ENCODE measurements at places on chromosomes 6 and 20.
A peak's percentile ranks its signal among the peaks of the same experiment; 100 is the strongest.

GRCh38 chr20:62151225-62151624, 7.7 kb downstream of the SS18L1 start:
- no peak for DNase-seq

DNA sequence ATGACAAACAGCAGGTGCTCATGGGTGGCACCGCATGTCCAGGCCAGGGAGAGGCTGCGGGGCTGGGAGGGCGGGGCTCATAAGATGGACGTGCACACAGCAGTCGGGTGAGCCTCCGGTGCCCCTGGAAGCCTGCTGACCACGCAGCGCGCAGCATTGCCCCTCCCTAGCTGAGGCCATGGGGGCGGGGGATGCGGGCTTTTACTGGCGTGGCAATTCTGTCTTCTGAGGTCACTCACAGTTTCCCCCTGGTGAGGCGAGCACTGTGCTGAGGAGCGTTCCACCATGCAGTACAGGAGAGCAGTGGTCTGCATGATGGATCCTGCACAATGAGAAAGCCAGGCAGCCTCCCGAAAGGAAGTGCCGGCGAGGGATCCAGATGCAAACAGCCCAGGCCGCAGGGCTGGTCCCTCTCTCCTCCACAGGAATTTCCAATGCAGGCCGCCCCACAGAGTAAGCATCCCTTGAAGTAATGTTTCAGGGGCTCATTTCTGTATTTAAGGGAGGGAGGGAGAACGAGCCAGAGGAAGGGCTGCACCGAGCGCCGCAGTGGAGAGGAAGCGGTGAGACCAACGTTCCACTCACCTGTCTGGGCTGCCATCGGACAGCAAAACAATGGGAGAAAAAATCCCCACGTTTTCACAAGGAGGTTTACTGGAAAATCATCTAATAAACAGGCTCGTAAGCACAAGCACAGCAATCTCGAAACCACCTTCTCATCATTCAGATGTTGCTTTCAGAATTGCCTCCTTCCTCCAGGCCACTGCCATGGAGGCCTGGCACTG, 56.0 kb downstream of the IRF4 start:
- DNase-seq = no peak

GRCh38 chr6:56761651-56762050, 119.0 kb upstream of the DST start:
- no peak for DNase-seq

DNA sequence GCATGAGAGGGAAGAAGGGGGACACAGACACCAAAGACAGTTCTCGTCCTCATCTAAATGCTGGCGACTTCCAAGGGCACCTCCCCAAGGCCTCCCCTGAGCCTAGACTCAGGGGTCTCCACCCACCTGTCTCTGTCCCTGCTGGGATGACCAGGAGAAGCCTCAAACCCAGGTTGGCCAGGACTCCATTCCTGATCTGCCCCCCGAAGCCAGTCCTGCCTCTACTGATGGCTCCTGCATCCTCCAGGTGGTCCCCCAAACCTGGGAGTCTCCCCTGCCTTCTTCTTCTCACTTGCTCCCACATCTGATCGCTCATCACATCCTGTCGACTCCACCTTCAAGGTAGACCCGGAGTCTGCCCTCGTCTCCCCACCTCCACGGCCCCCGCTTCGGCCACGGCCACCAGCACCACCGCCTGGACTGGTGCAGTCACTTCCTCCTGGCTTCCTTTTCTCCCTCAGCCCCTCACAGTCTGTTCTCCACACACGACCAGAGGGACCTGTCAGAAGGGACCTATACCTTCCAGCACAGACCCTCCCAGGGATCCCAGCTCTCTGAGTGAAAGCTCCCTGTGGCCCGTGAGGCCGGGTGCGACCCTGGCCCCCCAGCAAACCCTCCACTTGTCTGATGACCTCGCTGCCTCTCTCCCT, 92.1 kb downstream of the CEBPB start:
- DNase-seq = no peak

DNA sequence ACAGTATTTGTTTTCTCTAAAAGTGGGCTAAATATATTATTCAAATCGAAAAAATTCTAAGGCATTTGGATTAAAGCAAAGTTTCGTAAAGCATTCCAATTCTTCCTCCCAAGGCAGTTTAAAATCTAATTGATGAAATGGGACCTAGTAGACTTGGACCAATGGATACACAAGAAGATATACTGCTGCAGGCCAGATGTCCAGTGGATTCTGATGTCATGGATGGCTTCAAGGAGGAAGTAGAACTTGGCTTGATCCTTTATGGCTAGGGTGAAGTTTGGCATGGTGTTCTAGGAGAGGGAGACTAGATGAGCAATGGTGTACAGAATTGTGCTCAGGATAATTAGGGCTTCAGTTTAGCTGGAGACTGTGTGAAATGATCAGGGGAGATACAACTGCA, 559.5 kb upstream of the MMS22L start:
- DNase-seq = no peak

GRCh38 chr6:134249239-134249758, 68.6 kb downstream of the SGK1 start:
- no peak for DNase-seq

- DNase-seq = no peak
Observed at GRCh38 chr20:17833036-17833674, 133.4 kb downstream of the BANF2 start.

DNA sequence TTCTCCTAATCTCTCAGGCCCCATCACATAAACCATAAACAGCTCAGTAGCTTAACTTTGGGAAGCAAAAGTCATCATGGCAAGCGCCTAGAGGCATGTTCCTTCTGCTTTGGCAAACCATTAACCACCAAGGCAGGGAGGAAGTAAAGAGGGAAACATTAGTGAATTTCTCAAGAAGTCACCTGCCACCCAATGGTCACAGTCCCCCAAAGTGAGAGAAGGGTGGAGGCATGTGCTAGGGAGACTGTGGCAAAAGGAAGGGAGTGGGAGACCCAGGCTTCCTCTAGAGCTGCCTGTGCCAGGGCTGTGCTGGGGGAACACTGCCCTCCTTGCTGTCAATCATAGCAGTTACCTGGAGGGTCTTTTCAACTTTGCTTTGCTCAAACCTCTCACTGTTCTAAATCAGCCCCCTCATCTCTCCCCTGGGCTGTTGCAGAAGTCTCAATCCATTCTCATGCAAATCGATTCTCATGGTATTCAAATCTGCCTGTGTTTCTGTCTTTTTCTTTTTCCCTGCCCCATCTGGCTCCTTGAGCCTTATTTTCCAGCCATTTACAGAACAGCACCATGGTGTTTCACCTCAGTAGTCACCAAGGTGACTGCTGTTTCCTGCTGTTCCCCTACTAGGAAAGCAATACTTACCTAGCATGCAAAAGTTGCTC, 1.8 kb upstream of the RNF24 start:
- no peak for DNase-seq

GRCh38 chr6:152323376-152323775, 313.8 kb downstream of the SYNE1 start:
- DNase-seq = no peak

- DNase-seq = no peak
Observed at GRCh38 chr20:51341581-51341980, 200.9 kb downstream of the NFATC2 start.

DNA sequence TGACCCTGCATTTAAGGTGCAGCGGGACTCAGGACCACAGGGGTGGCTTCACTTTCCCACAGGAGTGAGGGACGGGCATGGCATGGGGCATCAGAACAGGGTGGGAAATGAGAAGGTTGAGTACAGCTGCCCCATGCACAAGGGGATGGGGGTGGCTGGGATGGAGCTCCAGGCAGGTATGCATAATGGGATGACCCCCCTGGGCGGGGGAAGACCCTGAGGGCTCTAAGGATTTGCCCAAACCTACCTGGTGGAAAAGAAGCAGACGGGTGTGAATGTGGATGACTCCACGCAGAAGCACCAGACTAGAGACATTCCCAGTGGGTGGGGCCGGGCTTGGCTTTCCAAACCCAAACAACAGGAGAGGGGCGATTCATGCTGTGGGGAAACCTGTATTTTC, 200.3 kb downstream of the SYNDIG1 start:
- DNase-seq = no peak

DNA sequence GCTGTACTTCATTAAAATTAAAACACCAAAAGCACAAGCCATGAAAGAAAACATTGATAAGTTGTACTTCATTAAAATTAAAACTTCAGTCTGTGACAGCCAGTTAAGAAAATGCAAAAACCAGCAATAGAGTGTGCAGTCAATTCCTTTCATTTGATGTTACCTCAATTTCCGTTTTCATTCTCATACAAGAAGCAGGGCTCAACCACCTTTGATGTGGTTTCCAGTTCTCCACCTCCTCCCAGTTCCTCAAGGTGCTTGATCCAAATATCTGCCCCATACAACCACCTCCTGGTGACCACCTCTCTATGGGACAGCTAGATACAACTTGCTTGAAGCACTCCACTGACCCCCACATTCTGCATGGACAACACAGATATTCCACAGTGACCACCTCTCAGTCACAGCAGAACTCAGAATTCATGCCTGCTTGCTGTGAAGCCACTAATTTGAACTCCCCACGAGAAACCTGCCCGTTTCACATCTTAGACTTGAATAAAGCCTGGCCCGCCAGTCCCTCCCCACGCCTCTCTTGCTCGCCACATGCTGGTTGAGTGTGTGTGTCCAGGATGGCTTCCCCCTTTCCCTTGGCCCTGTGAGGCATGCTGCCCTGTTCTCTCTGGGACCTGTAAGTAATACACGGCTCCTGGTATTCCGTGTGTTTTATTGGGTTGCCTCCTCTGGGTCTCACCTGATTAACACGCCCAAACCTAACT, 66.1 kb downstream of the FAM50B start:
- peak; percentile 4 for DNase-seq
